ENCODE measurements at places on chromosomes 6 and 20. TPM values are rescaled to one million over a fixed set of nuclear protein-coding genes. Genes with fewer than 3 reads are reported as not detected.

TXLNB gene
- total RNA-seq: not detected

CGAS gene
- total RNA-seq: 4.0 TPM

KIF6 gene
- 0.30 TPM for total RNA-seq

GMDS gene
- total RNA-seq: 8.9 TPM

TINAG gene
- total RNA-seq: not detected

OR2H2 gene
- not detected for total RNA-seq

COMMD7 gene
- 56.1 TPM for total RNA-seq

HEY2 gene
- total RNA-seq: not detected

GRIK2 gene
- 0.35 TPM for total RNA-seq

PTPRA gene
- total RNA-seq: 38.5 TPM

YWHAB gene
- total RNA-seq: 187 TPM
